ENCODE measurements at places on chromosomes 5 and 9.

- DNase-seq: no peak
Measured at GRCh38 chr5:74304536-74304935, 336.0 kb downstream of the ENC1 start.

GRCh38 chr5:75886706-75887105 lies 169.5 kb upstream of the POC5 start:
- DNase-seq: no peak

GRCh38 chr9:129141066-129142041 lies 30.1 kb downstream of the PTPA start:
- DNase-seq: no peak

GRCh38 chr9:89426384-89426961 lies 71.4 kb downstream of the SEMA4D start:
- no peak for DNase-seq

- no peak for DNase-seq
Measured at GRCh38 chr5:174409971-174410370, 314.4 kb upstream of the MSX2 start.

DNA sequence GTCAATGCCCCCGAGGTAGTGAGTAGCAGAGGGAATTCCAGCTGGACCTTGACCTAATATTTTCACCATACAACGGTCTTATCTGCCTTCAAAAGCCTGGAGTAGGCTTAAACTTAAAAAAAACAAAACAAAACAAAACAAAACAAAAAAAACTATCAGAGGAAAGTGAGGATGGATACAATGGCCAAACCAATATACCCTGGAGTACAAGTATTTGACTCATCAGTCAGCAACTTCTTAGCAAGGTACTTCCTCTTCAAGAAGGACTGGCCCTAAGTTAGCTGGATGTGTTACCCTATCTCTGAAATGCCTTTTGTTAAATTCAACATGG lies 160.6 kb upstream of the GNA14 start:
- DNase-seq: no peak

GRCh38 chr5:98741926-98742325 lies 31.5 kb upstream of the RGMB start:
- no peak for DNase-seq

GRCh38 chr5:30401479-30402058 lies 791.9 kb upstream of the CDH6 start:
- peak; percentile 12 for DNase-seq

DNA sequence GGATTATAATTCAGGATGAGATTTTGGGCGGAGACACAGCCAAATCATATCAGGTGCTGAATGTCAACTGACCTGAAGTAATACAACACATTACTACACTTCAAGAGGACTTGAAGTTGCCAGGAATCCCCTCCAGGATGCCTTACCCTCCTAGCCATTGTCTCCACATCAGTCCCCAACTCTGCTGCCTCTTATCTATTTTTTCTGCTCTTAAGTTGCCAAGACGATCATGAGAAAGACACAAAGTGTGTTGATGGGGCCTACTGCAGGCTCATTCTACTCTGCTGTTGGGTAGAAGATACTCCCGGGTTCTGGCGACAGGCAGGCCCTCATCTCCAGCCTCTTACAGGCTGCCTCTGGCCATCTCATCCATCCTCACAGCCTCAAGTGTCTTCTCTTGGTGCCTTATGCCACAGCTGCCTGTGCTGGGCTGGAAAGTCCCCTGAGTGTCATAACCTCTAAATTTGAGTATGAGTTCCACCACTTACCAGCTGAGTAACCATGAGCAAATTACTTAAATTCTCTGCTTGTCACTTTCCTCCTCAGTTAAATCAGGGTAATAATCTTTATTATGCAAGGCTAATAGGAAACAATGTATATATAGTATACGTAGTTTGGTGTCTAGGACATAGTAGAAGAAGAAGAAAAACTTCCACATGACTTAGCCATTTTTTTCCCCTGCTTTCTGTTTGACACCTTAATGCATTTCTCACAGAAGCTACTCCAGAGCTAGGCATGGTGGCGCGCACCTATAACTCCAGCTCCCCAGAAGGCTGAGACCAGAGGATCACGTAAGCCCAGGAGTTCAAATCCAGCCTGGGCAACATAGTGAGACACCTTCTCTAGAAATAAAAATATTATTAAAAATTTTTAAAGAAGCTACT lies 73.0 kb upstream of the SNX2 start:
- DNase-seq: no peak

- DNase-seq: peak; percentile 68
Measured at GRCh38 chr5:19855453-19855852, 132.5 kb downstream of the CDH18 start.

DNA sequence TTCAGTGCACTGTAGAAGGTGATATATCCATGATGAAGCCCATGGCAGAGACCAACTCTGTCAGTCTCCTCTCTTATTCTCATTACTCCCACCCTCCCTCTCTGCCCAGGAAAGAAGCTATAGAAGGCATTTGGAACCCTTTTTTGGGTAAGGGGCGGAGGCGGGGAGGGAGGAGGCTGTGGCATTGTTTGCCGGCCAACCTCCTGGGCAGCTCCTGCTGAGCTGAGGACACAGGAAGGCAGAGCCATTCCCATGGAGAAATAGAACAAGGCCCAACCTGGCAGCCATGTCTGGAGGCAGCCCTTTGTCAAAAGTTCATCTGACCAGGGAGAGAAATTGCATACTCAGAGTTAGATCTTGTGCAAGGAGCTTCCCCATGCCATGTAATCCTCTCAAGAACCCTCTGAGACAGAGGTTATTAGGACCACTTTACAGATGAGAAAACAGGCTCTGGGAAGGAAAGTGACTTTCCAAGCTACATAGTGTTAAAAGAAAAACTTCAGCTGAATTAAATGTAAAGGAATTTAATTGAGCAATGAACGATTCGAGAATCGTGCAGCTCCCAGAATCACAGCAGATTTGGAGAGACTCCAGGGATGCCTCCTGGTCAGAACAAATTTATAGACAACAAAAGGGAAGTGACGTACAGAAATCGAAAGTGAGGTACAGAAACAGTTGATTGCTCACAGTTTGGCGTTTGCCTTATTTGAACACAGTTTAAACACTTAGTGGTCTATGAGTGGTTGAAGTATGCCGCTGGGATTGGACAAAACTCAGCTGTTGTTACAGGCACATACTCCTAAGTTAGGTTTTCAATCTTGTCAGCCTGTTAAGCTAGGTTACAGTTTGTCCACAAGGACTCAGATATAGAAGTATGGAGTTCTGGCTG lies 158.6 kb downstream of the MELK start:
- DNase-seq: no peak

GRCh38 chr5:39189292-39189955 lies 29.9 kb downstream of the FYB1 start:
- no peak for DNase-seq

- DNase-seq: no peak
Measured at GRCh38 chr5:125549322-125549911, 803.0 kb upstream of the ZNF608 start.

GRCh38 chr9:75823151-75823550 lies 67.3 kb upstream of the PCSK5 start:
- no peak for DNase-seq

GRCh38 chr5:45402804-45403455 lies 293.2 kb downstream of the HCN1 start:
- no peak for DNase-seq

- DNase-seq: no peak
Measured at GRCh38 chr5:176642675-176643490, 4.4 kb upstream of the TSPAN17 start.

GRCh38 chr5:90055831-90056328 lies 353.7 kb downstream of the CETN3 start:
- DNase-seq: no peak

GRCh38 chr9:107389617-107390071 lies 99.9 kb downstream of the KLF4 start:
- DNase-seq: no peak

DNA sequence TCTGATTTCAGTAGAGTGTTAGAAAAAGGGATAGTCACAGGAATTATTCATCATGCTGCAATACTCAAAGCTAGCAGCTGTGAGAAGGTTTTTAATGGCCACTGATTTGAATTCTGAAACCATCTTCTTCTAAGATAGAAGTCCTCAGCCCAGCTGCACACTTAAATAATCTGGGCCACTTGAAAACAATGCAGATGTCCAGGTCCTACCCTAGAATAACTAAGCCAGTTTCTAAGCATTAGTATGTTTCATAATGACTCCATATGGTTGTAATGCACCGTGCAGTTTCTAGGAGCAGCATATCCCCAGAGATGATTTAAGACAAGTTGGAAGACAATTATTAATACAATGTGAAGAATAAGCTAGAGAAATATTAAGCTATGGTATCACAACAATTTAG lies 159.9 kb upstream of the FBXL17 start:
- no peak for DNase-seq

- no peak for DNase-seq
Measured at GRCh38 chr9:112348257-112349007, 15.0 kb upstream of the PTBP3 start.

DNA sequence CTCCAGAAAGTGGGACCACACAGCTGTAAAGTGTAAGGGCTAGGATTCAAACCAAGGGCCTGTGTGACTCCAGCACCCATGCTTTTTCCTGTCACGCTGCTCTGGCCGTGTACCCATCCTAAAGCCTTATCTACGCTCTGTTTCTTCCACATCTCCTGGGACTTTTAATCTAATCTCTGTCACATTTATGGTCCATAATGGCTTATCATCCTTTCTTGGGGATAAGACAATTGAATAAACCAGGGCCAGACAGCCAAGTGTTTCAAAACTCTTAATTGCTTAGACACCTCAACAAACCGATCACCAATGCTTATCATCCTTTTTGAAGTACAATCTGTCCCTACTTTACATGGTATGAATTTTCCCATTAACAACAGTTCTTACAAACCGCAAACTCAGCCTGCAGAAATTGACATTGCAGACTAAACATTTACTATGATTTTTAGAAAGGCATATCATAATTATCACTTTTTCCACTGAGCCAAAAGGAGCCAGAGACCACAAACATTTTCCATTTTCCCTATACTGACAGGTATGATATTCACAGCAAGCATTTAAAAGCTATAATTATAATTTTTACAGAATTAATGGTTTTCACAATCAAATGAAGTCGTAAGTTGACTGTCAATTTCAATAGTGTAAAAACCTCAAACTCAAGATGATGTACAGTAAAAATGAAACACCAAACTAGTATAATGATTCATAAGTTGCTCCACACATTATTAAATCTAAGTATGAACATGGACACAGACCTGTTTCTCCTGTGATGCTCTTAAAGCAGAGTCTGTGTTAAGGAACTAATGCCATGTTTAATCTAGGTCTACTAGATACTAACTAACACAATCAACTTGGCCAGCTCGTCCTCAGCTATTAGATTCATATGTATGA lies 99.5 kb downstream of the FBXW11 start:
- no peak for DNase-seq

- DNase-seq: no peak
Measured at GRCh38 chr5:142102980-142103740, 5.4 kb upstream of the NDFIP1 start.

DNA sequence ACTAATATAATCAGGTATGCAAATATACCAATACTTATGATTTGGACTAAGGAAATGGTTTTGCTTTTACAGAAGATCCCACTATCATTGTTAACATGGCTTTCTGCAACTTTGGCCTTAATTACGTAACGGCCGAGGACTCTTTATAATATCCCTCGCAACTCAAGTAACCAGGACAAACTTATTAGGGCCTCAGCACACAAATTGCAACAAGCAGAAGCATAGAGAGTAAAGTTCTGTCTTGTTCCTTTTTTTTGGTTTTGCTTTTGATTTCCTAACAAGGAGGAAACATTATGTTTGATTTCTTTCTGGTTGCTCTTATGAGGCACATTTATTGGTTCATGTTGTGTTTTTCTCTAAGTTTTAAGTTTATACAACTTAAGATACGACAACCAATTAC lies 60.4 kb downstream of the RORB start:
- DNase-seq: no peak

DNA sequence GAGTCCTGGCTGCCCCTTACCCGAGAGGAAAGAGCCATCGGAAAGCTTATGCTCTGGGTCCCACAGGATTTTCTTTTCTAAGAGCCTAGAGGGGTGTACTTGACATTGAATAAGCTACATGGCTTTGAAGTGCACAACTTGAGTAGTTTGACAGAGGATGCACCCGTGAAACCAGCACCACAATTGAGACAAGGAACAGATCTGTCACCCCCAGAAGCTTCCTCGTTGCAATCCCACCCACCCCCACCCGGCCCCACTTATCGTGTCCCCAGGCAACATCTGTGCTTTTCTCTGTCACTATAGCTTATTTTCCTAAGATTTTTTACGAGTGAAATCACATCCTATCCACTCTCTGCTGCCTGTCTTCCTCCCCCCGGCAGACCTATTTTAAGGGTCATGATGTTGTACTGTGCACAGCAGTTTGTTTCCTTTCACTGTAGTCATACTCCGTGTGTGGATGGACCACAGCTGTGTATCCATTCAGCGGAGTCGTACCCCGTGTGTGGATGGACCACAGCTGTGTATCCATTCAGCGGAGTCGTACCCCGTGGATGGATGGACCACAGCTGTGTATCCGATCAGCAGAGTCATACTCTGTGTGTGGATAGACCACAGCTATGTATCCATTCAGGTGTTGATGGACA lies 8.8 kb upstream of the FCN2 start:
- DNase-seq: no peak

DNA sequence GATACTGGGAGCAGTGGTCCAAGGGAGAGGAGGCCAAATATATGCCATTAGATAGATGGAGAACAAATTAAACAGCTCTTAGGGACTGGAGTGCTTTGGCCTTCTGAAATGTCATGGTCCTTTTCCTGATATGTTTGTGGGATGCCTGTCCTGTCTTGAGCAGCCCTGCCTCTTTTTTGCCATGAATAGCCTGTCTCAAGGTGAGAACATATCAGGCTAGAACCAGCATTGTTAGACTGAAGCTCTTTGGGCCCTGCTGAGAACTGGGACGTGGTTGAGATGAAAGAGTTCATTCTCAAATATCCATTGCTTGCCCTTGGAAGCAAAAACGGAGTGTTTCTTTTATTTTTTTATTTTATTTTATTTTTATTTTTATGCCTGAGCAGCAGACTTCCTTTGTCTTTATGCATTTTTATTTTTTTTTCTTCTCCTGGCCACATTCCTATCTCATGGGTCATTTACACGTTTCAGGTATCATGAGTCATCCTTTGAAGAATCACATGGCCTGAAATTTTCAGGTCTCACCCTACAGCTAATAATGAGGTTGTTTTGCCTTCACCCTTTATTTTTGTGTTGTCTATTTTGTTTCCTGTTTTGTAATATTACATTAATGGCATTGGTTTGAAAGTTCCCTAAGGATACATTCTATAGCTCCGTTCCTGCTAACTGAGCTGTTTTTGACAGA lies 371.4 kb downstream of the PSAT1 start:
- no peak for DNase-seq
